Stimulated activated CD8-positive, alpha-beta memory T cell treated with anti-CD3 and anti-CD28 coated beads, Interleukin-2, amount 100 ng/mL, for 48 hours (primary cell): ENCODE measurements at places on chromosomes 5 and 9.

DNA sequence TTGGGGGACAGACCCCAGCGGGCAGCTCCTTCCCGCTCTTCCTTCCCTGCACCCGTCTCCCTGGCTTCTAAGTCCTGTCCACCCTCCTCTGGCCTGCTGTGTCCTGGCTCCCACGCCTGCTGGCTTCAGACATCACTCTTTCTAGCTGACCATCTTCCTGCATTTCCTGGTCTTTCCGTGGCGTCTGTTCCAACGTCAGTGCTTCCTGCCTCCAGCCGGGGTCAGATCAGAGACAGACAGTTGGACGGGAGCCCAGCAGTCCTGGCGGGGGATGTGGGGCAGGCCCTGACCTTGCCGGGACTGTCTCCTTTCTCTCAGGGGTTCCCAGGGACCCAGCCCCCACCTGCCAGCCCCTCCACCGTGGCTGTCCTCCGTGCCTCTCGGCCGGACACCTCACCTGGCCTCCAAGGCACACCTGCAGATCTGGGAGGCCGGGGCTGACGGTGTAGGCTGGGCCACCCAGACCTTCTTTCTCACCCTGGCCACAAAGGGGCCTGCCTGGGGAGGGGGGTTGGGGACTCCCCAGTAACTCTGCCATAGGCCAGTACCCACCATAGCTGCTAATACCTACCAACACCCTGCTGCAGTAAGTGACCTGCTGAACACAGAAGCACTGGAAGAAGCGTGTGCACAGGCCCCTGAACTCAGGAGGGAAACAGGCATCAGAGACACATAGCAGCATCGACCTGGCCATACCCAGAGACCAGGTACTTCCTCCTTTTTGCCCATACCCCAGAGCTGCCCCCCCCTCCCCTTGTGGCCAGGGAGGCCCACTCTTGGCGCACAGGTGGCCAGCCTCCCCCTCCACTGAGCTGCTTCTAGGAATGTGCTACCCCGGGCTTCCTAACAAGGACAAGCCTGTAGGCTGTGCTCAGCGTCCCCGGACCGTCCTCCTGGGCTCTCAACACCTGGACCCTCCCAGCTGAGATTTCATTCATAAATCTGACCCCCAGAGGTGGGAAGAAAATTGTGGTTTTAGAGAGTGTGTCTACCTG is 5.1 kb downstream of the NRARP start:
- no peak for DNase-seq

DNA sequence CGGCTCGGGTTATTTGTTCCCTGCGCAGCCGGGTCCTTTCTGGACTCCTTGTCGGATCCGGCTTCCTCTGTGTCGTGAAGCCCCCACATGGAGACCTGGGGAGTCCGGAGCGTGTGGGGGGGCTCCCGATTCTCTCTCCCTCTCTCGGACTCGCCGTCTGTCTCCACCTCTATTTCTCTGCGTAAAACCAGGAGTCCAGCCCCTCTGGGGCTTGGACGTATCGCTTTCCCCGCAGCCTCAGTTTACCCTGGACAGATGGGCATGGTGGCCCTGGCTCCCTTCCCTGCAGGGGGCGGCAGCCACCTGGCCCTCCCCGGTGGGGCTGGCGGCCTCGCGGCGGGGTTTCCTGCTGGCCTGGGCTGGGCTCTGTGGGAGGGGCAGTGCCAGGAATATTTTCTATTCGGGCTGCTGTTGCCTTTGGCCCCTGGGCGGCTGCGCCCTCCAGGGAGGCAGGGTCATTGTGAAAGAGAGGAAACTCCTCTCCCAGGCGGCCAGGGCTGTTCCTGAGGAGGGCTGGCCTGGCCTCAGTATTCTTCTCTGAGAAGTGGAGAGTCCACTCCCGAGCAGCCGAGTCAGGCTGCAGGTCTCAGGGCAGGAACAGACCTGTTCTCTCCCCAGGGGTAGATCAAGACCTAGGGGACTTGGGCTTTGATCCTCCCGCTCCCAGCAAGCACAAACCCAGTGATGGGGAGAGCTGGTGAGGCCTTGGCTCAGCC is 665 bp downstream of the ASS1 start:
- DNase-seq, result no peak

DNA sequence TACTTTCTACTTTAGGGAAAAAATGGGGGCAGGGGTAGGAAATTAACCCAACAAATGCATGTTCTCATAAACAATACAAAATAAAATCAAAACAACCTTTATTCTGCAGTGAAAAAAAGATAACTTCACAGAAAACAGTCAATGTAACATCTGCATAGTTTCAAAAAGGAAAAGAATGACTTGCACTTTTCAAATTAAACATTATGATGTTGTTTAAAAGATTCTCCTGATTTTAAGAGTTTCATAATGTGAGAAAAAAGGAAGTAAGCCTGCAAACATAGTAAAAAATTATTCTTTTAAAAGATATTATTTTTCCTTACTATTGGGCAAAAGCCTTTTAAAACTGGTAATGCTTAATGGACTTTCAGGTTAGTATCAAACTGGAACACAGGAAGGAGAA is 7.6 kb downstream of the C9orf72 start:
- DNase-seq, result no peak

DNA sequence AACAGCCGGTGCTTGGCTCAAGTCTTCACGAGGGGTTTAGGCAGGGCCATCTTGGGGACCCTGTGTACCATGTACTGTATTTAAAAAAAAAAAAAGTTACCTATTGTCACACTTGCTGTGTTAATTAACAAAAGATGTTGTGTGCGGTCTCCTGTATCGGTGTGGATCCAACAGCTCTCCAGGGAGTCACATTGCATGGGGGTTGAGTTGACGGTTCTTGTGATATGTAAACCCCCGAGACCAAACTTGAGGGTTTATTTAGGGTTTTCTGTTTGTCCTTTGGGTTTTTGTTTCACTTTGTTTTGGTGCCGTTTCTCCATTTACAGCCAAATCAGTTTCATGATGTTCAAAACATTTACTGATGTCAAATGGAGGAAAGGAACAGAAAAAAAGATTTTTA is 22.2 kb downstream of the AMBP start:
- DNase-seq, result no peak

- DNase-seq, result no peak
Observed at GRCh38 chr9:75539523-75539922, 350.9 kb upstream of the PCSK5 start.

- no peak for DNase-seq
Observed at GRCh38 chr5:168039566-168040248, 251.7 kb upstream of the WWC1 start.

- DNase-seq, result no peak
Observed at GRCh38 chr9:76521244-76521681, 62.3 kb downstream of the GCNT1 start.

- no peak for DNase-seq
Observed at GRCh38 chr5:158943057-158943456, 156.7 kb downstream of the EBF1 start.

DNA sequence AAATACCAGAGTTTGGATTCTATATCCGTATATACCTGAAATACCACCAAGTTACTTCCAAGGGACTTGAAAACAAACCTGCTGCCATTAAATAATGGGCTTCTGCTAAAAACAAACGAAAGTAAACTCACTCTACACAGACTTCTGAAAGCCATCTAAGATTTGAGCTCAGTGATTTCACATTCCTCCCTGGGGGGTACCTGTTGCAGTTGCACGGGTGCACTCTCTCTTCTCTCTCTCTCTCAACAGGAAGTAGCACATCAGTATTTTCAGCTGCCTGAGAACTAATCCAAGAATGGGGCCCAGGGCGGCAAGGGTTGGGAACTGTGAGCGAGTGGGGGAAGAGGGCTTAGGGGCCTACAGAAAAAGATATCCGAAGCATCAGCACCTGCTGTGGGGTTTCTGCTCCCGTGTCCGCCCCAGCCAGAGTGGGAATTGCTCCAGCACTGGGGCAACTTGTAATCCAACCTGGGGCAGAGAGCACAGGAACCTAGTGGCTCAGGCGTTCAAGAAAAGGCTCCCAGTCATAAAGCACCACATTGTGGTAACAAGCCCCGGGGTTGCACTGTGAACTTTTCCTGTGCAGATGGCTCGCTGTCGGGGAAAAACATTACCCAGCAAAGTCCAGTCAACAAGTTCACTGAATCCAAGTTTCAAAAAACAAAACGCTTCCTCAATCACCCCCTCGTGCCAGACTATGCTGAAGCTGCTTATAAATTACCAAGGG is 99.8 kb downstream of the EFNA5 start:
- DNase-seq, result no peak

GRCh38 chr9:91824151-91824550 is 125.9 kb downstream of the ROR2 start:
- DNase-seq, result no peak

DNA sequence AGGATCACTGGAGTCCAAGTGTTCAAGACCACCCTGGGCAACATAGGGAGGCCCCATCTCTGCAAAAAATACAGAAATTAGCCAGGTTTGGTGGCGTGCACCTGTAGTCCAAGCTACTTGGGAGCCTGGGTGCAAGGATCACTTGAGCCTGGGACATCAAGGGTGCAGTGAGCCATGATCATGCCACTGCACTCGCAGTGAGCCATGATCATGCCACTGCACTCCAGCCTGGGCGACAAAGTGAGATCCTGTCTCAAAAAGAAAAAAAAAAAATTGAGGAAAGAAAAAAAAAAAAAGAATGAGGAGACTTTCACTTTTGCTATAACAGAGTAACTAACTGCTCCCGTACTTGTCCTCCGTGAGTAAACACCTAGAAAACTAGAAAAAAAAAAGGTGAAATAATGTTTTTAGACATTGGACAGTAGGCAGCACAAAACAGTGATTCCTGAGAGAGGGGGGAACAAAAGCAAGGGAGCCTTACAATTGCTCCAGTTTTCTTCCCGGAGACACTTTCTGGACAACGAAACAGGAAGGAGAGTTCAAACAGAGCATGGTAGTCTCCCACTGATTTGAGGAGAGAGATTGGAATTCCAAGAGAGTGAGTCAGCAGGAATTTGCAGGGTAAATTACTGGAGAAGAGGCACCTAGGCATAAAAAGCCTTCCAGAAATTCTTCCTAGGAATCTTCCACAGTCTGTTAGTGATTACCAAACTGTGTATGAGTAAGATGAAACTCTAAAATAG is 6.9 kb upstream of the ZBTB5 start:
- no peak for DNase-seq

- no peak for DNase-seq
Observed at GRCh38 chr5:5792106-5792505, 369.6 kb downstream of the ICE1 start.

DNA sequence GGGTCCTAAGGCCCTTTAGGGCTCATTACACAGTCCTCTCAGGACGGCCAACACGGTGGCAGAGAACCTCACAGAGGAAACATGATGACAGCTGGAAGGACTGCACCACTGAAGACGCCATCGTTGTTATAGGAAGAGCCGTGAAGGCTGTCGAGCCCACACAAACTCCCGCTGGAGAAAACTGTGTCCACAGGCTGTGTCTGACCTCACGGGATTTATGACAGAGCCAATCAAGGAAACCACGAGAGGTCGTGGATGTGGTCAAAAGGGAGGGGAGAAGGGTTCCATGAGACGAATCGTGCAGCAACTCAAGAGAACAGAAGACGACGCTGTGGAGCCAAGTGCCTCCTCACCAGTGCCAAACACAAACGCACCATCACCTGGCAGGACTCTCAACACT is 12.2 kb downstream of the QSOX2 start:
- DNase-seq, result no peak

DNA sequence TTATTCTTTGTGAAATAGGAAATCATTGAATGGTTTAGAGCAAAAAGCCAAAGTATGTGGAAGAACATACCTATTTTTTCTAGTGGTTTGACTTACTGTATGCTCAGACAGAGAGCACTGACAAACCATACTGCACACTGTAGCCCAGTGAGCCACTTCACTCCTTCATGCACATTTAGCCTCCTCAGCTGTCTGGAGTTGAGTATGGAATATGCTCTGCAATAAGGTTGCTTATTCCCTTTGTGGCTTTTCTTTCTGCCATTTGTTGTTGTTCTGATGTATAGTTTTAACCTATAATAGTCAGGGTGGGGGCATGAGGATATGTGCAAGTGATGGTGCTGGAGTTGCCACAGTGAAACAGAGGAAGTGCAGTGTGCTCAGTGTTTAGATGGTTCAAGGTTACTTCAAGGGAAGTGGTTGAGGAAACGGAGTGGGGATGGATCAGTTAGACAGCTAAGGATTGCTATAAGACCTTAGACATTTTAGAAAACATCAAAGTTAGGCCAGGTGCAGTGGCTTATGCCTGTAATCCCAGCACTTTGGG is 100.7 kb downstream of the CDC42SE2 start:
- no peak for DNase-seq

DNA sequence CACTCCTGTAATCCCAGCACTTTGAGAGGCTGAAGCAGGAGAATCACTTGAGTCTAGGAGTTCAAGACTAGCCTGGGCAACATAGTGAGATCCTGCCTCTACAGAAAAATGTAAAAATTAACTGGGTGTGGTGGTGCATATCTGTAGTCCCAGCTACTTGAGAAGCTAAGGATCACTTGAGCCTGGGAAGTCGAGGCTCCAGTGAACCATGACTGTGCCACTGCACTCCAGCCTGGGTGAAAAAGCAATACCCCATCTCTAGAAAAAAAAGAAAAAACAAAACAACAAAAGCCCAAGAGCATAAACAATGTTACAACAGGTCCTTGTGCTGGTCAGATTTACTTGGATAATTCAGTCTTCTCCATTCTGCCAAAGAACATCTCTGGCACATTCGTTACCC is 44.3 kb upstream of the TGFBR1 start:
- no peak for DNase-seq

DNA sequence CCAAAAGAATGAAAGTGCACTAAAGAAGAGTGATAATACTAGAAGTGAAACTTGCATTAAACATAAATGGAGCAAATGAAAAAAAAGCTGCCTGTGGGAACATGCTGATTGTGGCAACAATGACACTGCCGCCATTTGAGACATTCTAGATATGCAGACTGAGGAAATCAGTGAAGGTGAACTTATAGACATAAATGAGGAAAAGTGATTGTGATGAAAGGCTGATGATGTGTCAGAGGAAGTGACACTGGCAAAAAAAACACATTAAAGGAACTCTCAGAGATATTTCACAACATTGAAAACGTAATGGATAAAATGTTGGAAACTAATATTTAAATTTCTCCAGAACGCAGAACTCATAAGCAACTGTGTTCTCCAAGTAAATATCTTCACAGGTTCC is 1.2 kb downstream of the ERCC8 start:
- DNase-seq, result no peak

GRCh38 chr5:111961862-111962261 is 204.9 kb upstream of the NREP start:
- no peak for DNase-seq

- no peak for DNase-seq
Observed at GRCh38 chr5:174315471-174315870, 270.0 kb downstream of the NSG2 start.

DNA sequence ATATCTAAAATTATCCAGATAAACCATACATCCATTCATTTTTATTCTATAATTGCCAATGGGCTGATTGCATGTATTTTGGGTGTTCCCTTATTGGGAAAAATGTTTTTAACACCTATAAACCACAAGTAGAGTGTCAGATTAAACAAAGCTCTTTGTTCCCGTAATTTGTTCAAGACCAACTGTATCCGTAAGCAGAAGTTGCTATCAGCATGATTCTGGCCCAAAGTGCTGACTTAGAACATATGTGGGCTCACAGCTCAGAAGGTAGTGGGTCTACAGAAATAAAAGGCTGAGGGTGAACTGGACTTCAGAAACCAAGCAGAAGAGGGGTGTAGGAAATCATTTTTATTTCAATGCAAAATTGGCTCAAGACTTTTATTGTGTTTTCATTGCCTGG is 23.5 kb upstream of the IL7R start:
- DNase-seq, result no peak
